B cell (primary cell): ENCODE measurements at places on chromosomes 4 and X. TPM values are rescaled to one million over a fixed set of nuclear protein-coding genes. Genes with fewer than 3 reads are reported as not detected.

Gene FOXR2
- not detected in 2 replicates for polyA plus RNA-seq

Gene TRIM2
- polyA plus RNA-seq, result 1.0 and 1.2 TPM in 2 replicates

Gene NSUN7
- polyA plus RNA-seq, result 0.56 and 0.75 TPM in 2 replicates

Gene KIAA1210
- not detected in 2 replicates for polyA plus RNA-seq

Gene CPLX1
- polyA plus RNA-seq, result 0.37 TPM in 1 of 2 replicates, not detected in the other

Gene PRRG3
- polyA plus RNA-seq, result not detected in 2 replicates

Gene ASB5
- not detected in 2 replicates for polyA plus RNA-seq

Gene TLR3
- not detected in 2 replicates for polyA plus RNA-seq

Gene FAM120C
- 6.7 and 7.7 TPM in 2 replicates for polyA plus RNA-seq

Gene TET2
- polyA plus RNA-seq, result 7.1 and 8.0 TPM in 2 replicates

Gene FGD1
- 0.03 TPM in 1 of 2 replicates, not detected in the other for polyA plus RNA-seq

Gene SPOCK3
- not detected in 2 replicates for polyA plus RNA-seq
